Effector memory CD8-positive, alpha-beta T cell (primary cell): ENCODE measurements at places on chromosomes 7 and 10.

GRCh38 chr10:98246911-98247805 lies 20.8 kb downstream of the LOXL4 start:
- DNase-seq, result no peak

- DNase-seq, result no peak
Observed at GRCh38 chr10:9615189-9615588, 1402.5 kb upstream of the CELF2 start.

- DNase-seq, result no peak
Observed at GRCh38 chr10:128000471-128001362, 93.8 kb downstream of the PTPRE start.

- DNase-seq, result no peak
Observed at GRCh38 chr10:83222300-83222699, 917.0 kb upstream of the GHITM start.

GRCh38 chr7:132537456-132538145 lies 38.7 kb downstream of the PLXNA4 start:
- DNase-seq, result no peak

GRCh38 chr7:1019789-1020610 lies 24.3 kb upstream of the GPR146 start:
- no peak for DNase-seq

DNA sequence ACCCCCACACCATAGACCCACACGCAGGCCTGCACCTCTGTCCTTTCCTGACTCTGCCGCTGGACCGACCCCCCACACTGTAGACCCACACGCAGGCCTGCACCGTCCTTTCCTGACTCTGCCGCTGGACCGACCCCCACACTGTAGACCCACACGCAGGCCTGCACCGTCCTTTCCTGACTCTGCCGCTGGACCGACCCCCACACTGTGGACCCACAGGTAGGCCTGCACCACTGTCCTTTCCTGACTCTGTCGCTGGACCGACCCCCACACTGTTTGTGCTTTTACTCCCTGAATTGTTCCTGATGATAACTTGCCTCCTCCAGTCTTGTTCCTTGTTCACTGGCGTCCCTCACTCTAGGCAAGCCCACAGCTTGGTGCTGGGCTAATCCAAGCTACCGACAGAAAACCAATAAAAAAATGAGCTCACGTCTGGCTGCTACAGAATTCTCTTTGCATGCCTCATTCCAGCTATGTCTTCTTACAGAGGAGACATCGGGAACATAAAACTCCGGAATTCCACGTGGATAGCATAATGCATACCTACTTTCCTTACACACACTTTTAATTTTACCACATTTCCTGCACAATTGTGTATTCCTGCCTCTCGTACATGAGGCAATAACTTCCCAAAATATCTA lies 494.3 kb downstream of the PTPRN2 start:
- DNase-seq, result no peak

DNA sequence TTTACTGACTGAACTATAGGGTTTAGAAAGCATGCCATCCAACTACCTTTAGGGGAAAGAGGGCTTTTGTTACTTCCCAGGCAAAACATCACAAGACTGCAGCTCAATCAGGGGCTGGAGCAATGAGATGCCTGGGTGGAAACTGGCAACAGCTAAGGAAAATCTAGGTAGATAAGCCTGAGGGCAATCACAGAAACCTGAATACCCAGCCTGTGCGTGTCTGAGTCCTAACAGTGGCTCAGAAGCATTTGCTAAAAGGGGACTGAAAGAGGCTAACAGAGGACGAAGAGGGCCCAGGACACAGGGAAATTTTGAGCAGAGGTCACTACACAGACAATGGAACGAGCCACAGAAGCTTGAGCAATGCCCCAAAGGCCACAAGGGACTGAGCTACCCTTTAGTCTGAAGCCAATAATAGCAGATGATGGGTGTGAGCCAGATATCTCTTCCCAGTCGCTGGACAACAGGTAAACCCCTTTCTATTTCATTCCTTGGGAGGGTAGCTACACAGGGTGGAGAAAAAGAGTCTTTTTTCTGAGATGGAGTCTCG lies 79.1 kb downstream of the ITGA8 start:
- DNase-seq, result no peak

DNA sequence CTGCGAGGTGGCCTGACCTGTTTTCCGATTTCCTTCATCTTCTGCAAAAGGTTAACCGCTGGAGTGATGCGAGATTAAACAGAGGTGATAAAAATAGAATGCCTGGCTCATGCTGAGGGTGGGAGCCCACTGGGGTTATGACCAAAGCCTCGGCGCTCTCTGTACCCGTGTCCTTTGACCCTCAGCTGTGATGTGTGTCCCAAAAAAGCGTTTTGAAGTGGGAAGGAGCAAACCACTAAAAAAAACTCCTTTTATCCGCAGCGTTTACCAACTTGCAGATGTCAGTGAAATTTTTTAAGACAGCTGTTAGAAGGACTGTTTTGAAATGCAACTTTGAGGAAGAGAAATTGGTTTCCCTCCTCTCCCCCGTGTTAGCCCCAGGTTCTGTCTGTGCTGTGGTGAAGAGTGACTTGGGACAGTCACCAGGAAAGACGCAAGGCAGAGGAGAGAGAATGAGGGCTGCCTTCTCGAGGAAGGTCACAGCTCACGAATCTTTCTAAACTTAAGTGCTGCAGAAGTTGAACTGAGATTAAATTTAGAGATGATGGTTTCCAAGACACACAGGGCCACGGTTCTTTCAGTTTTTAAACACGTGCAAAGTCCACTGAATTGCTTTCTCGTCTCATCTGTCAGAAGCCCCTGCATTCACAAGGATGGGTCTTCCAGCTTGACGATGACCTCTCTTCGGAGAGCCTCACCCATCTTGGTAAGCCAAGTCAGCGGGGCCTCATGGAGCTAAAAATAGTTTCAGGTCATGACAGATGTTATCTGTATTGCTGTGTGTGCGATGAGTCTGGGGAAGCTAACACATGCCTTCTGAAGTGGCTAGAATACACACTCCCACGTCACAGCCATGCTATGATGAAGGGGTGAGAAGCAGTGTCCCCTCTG lies 27.6 kb downstream of the AMZ1 start:
- DNase-seq, result no peak

GRCh38 chr10:73404690-73405089 lies 9.2 kb downstream of the ANXA7 start:
- no peak for DNase-seq
